ENCODE measurements at places on chromosomes 12 and 14.

DNA sequence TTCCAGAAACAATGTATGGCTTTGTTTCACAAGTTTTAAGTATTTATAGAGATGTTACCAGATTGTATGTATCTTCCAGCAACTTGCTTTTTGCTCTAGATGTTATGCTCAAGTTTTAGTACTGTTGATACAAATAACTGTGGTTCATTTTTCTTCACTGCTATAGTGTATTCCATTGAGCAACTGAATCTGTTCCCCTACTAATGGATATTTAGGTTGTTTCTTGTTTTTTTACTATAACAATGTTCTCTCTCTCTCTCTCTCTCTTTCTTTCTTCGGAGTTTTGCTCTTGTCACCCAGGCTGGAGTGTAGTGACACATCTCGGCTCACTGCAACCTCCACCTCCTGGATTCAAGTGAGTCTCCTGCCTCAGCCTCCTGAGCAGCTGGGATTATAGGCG lies 16.6 kb downstream of the HCAR2 start:
- no peak for DNase-seq

GRCh38 chr14:96486705-96487104 lies 15.5 kb upstream of the PAPOLA start:
- no peak for DNase-seq

GRCh38 chr14:100391724-100392123 lies 68.6 kb downstream of the SLC25A47 start:
- no peak for DNase-seq

DNA sequence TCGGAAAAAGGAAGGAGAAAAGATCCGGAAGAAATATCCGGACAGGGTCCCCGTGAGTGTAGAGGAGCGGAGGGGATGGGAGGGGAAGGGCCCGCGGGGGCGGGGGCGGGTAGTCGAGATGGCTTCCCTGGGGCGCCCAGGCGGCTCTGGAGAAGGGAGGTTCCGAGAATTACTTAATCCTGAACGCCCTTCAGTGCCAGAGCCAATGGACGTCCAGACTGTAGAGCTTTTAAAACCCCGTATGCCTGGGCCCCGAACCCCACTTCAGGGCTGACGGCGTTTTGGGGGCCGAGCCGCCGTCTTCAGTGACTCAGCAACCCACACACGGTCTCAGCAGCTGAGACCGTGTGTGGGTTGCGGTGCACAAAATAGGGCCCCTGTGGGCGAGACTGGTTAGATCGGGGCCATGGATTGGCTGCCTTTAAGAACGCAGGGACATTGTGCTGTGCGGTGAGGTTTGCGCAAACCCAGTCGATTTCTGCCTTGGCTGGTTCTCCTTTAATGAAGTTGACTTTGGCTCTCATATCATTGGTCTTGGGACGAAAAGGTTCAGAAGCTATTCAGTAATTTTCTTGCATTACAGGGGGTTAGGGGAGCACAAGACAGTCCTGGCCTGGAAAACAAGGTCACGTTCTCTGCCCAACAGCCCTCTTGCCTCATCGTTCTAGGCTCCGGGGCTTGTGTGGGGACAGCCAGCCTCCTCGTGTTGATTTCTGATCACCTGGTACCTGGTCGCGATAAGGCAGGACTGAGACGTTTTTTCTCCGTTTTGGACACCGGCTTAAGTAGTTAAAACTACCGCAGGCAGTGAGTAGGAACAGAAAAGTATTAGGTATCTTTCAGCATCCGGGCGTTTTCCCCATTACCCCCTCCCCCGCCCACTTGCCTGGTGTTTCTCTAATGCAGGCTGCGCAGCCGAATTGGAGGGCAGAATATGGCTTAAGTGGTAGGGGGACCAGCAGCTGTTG lies 775 bp downstream of the GABARAPL1 start:
- DNase-seq, result no peak
